ENCODE measurements at places on chromosomes 13 and 19. TPM values are rescaled to one million over a fixed set of nuclear protein-coding genes. Genes with fewer than 3 reads are reported as not detected.

DNA sequence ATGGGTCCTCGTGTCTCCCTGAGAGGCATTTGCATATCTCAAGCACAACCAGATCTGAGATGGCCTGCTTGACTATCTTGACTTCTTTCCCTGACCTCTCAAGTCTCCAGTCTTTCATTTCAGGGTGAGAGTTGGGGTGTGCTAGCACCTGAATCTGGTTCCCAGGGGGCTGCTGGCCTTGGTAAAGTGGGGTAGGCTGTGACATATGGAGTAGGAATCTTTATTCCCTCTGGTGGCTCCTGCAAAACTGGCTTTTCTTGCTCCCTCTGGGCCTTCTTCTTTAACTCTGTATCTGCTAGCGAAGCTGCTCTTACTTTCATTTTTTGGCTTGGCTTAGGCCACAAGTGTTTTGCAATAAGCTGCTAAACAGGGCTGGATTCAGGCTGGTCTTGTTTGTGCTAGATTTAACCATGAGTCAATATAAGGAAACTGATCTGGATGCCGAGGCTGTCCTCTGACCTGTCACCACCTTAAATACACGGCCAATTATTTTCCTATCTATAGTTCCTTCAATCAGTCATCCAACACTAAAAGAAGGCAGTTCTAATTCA lies 42.3 kb downstream of the ZNF493 start:
- DNase-seq, result no peak

- no peak for DNase-seq
These were observed 418 bp upstream of the ZNF709 start for GRCh38 chr19:12485052-12485416.

Gene RPS28
- 1,744 TPM for total RNA-seq

Gene MEF2B
- 1.8 TPM for total RNA-seq

Gene UBE2L5
- not detected for total RNA-seq

Gene SPATA13
- total RNA-seq, result 36.7 TPM

Gene DIAPH3
- 6.7 TPM for total RNA-seq

Measured in lung (tissue), 17 donors.